ENCODE measurements at places on chromosomes 3 and 15.
A peak's percentile ranks its signal among the peaks of the same experiment; 100 is the strongest.

GRCh38 chr3:36906504-36907149, 38.2 kb downstream of the TRANK1 start:
- DNase-seq: no peak

DNA sequence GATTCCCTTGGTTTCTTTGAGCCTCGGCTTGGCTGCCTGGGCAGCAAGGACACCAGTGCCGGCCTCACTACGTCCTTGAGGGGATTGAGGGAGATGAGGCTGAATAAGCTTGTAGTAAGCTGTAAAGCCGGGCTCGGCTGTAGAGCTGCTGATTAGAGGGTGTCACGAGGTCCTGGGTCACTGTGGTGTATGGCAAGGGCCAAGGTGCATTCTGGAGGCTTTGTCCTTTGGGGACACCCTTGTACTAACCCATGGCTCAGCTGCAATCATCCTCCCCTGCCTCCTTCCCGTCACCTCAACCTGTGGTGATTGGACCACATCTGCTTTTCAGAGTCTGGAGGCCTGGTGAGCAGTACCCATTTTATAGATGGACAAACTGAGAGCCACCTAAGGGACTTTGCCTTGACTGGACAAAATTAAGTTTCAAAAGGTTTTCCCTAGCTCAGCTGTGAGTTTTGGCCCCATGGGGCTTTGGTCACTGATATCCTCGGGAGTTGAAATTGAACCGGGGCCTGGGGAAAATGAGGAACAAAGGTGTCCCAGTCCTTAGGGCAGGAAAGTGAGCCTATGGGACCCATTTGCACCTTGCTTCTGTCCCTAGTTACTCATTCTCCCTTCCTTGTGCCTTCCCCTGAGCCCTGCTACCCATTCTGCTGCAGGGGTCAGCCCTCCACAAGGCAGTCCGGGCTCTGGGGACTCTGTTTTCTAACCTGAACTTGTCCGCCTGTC, 2.4 kb downstream of the SLC6A6 start:
- no peak for DNase-seq

DNA sequence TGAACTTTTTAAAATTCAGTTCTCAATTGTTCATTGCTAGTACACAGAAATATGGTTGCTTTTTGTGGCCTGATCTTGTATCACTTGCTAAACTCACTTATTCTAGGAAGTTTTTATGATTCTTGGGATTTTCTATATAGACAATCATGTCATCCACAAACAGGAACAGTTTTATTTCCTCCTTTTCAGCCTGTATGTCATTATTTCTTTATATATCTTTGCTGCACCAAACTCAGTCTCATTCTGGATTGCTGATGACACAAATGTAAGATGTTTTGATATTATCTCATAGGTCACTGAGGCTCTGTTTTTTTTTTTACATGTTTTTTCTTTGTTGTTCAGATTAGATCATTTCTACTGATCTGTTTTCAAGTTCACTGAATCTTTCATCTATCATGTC, 71.7 kb downstream of the TTBK2 start:
- DNase-seq: no peak

DNA sequence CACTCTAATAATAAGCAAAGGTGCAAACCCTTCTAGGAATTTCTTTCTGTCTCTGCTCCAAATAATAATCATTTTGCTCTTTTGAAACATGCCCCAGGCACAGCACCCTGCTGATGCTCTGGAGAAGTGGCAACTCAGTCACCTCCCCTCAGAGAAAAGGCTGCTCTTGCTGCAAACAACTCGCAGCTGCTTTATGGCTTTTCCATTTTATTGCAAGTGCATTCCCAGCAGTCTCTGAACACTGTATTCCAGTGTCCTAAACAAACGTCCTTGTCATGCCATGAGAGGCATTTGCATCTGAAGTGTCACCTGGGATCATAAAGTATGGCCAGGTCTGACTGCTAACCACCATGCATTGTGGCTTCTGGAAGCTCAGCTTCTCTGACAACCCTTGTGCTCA, 358.1 kb upstream of the TRIM42 start:
- DNase-seq: no peak

DNA sequence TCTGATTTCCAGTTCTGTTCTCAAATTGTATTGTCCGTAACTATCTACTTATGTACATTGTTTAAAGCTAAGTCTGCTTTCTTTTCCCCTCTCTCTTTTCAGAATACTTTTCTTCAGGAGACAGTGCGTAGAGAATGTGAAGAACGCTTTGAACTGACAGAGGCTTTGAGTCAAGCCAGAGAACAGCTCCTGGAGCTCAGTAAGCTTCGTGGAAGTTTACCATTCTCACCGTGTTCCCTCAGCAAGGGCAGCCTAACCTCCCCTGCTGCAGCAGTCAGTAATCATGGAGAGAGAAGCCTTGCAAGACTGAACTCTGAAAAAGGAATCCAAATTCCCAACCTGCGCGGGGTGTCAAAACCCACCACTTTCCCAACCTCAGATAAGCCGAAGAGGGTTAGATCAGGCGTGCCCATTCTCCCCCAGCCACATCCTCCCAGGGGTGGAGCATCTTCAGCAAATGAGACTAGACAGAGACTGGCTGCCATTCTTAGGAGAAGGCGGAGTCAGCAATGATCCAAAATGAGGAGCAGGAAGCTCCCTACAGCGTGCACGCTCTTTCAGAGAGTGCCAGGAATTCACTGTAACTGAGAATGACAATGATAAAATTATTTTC, 114.6 kb downstream of the CCNL1 start:
- DNase-seq: no peak

- DNase-seq: no peak
Measured at GRCh38 chr3:113834983-113835382, 3.6 kb upstream of the GRAMD1C start.

- DNase-seq: no peak
Measured at GRCh38 chr3:160343132-160343531, 55.9 kb downstream of the IFT80 start.

DNA sequence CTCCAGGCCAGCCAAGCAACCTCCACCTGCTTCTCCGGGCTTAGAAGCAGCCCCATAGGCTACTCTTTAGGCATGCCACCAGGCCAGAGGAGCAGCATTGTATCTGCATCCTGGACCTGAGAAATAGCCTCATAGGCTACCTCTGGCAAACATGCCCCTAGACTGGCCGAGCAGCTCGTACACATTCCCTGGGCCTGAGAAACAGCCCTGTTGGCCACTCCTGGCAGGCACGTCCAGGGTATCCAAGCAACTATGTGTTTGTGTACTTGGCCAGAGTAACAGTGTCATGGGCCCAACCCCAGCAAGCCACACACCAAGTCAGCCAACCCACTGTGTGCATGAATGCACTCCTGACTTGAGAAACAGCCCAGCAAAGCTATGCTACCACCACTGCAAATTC, 498.7 kb upstream of the CDIN1 start:
- no peak for DNase-seq

DNA sequence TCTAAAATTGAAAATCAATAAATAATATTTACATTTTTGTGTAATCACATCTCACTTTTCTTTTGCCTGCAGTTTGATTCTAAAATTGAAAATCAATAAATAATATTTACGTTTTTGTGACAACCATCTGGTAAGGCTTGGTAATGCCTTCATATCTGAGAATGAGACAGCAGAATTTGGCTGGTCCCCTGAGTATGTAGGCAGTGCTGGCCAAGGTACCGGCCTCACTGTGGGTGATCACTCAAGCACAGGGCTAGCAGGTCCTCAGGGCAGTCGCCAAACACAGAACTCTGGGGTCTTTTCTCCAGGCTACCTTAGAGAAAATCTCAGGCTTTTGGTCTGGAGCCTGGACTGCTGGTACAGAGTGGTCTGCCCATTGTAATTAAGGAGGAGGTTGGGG, 26.2 kb downstream of the RTP3 start:
- no peak for DNase-seq

DNA sequence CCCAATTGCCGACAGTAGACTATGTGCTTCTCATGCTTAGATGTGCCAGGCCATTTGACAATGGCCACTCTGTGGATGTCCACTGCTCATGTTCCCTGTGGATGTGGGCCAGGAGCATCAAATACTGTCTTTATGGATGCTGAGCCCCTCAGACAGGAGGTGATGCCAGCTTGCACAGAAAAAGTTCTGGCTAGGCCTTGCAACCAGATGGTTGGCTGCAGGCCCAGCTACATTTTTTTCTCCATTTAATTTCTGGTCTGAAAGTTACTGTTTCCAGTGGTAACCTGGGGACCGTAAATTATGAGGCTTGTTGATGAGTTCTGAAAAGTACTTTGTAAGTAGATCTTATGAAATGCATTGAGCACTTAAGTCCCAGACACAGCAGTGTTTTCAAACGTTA, 228.5 kb downstream of the CHL1 start:
- no peak for DNase-seq

GRCh38 chr3:159941038-159942000, 47.3 kb upstream of the IL12A start:
- DNase-seq: no peak

GRCh38 chr3:110267304-110267845, 804.2 kb upstream of the NECTIN3 start:
- DNase-seq: no peak

- no peak for DNase-seq
Measured at GRCh38 chr3:41485484-41485883, 286.2 kb downstream of the CTNNB1 start.

GRCh38 chr3:17894434-17895060, 152.1 kb upstream of the TBC1D5 start:
- peak; percentile 15 for DNase-seq

DNA sequence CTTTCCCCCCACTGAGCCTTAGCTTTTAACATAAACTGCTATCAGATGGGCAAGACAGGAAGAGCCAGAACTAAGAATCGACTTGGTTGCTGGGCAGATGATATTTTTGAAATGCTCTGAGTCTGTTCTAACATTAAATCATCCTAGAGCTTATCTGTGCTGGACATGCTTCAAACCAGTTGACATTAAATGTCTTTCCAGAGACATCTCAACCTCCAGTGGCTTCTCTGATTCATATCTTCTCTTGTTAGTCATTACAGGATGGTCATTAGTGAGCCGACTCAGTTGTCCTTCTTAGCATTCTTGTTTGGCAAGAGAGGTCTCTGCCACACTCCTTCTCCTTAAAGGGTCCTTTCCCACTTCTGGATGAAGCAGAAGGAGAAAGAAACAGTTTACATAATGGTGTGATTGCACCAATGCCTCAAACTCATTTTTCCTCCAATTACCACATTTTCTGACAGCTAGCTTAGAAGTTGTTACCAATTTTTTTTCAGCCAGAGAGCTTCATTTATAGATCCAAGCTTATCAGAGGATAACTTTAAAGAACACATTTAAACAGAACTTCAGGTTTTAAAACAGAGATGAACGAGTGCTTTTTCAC, 21.7 kb upstream of the SYN2 start:
- DNase-seq: no peak

- DNase-seq: no peak
Measured at GRCh38 chr3:26522919-26523318, 99.7 kb upstream of the LRRC3B start.

- DNase-seq: no peak
Measured at GRCh38 chr3:34131091-34131490, 332.7 kb downstream of the PDCD6IP start.

DNA sequence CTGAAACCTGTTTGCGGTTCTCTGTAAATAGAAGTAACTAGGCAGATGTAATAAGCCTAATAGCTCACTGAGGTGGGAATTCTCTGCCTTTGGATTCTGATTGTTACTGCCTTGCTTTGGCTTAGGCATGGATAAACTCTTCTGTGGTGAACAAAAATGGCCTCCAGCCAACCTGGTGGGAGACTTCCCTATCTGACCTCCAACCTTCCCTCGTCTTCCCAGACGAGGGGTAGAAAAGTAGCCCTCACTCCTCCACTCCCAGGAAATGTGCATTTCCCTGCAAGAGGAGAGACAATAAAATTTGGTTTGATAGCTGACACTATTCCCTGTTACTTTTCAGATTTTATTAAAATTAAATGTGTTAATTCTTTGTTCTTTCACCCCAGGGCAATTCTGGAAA, 606 bp upstream of the CD96 start:
- no peak for DNase-seq

- no peak for DNase-seq
Measured at GRCh38 chr3:132538072-132538471, 59.0 kb upstream of the ACKR4 start.

GRCh38 chr3:113985541-113985940, 37.7 kb downstream of the ZDHHC23 start:
- DNase-seq: no peak

- DNase-seq: no peak
Measured at GRCh38 chr3:72969766-72970165, 26.8 kb upstream of the PPP4R2 start.

GRCh38 chr3:36635731-36636130, 128.6 kb downstream of the DCLK3 start:
- no peak for DNase-seq

DNA sequence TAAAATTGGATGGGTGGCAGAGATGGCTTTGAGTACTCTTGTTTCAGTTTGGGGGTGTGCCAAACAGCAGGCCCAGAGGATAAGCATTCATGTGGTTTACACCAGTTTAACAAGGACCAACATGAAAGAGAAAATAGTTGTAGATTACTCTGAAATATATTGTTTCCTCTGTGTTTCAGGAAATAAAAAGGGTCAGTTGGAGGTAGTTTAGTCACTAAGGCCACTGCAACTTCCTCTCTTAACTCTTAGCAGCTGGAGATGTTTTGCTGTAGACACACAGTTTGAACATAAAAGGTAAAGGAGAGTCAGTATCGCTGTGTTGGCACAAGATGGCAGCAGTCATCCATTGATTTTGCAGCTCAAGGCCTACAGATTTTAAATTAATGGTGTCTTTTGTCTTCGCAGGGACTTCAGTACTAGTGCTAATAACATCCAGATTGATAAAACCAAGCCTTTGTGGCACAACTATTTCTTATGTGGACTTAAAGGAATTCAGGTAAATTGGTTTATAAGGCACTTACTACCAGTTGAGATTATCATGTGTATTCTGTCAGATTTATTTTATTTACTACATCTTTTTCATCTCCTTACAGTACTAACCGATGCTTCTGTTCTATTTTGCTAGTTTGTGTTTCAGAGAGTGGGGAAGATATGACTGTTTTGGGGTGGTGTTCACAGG, 65.5 kb downstream of the GALK2 start:
- DNase-seq: no peak

DNA sequence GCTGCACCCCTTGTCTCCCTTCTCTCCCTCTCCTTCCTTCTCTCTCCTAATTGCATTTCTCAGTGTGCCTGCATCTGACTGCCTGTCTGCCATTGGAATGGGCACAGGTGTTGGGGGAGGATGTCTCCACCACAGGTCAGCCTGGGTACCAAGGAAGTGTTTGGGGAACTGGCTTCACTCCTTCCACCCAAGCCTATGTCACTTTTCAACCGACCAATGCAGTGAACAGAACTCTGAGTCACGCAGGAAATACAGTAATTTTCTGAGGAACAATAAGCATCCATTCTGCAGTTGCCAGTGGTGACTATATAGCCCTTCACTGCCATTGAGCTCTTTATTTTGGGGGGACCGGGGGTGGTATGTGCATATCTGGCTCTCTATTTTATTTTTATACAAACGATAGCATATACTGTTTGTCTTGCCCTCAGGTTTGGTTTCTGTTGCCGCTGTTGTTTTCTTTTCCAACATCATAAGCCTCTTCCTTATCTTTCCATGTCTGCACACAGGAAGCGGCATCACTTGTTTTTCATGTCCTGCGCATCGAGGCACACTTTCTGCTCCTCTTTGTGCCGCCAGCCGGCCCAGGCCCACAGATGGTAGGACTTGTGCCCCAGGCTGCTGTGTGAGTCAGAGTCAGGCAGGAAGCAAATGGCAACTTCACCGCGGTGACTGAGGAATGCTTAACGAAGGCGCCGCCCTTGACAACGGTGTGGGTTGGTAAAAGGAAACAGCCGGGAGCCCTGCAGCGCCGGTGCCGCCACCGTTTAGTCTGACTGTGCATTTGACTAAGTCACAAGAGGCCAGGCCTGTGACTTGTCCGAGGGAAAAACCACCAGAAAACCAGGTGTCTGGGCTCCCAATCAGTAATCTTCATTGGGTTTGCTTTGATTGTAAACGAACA, 21.1 kb upstream of the CDCP1 start:
- DNase-seq: peak; percentile 79

GRCh38 chr15:68057758-68058157, 3.6 kb downstream of the PIAS1 start:
- DNase-seq: no peak

All from stimulated activated CD4-positive, alpha-beta T cell treated with anti-CD3 and anti-CD28 coated beads, Interleukin-12 subunit alpha, Interleukin-12 subunit beta, amount 100 ng/mL, for 24 hours (primary cell).